ENCODE measurements at places on chromosomes 12 and 14.

DNA sequence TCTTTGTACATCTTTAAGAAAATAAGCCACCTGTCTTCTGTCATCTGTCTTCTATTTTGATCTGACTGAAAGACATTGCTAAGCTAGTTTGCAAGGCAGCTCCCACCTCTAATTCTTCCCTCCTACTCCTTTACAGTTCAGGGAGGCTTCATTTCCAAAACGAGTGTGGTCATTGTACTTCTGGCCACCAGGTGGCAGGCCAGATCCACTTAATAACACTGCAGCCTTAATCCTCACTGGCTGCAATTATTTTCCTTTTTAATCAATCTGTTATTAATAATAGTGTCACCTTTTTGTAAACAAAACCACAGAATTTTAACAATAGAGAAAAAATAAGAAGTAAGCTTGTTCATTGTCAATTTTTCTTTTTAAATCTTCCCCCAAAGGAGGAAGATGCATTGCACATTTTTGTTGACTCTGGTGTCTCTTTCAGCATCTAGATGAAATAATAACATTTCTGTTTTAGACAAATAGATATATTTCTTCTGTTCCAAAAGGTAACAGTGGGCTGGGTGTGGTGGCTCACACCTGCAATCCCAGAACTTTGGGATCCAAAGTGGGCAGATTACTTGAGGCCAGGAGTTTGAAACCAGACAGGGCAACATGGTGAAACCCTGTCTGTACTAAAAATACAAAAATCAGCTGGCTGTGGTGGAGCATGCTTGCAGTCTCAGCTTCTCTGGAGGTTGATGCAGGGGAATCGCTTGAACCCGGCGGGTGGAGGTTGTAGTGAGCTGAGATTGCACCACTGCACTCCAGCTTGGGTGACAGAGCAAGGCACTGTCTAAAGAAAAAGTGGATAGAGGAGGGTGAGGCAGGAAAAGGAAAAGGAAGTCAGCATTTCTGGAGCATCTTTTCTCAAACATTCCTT lies 23.3 kb downstream of the GABARAPL1 start:
- no peak for DNase-seq

DNA sequence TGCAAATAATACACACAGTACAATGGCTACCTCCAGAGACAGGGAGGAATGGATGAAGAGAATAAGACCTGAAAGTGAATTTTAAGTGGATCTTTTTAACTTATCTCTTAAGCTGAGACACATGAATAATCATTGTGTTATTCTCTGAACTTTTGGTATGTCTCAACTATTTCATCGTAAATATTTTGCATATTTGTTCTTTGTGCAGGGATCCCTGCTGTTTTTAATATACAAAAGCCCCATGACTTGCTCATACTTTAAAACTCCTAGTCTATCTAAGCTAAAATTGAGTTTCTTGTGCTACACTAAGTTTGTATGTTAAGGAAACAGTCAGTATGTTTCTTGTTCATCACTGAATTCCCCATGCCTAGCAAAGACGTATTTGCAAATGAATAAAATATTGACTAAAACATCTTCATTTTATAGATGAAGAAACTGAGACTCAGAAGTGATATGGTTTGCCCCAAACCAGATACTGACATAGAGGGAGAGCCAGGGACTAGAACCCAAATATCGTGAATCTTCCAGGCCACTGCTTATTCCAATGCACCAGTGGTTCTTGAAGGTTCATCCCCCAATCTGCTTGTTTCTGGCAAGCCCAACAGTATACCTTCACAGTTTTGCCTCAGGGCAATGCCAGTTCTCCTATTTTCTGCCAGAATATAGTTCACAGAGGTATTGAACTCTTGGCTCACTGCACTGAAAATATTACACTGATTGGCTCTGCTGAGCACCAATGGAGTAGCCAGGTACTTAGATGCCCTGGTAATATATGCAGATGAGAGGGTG lies 356.9 kb downstream of the MED13L start:
- DNase-seq, result no peak

- DNase-seq, result no peak
Measured at GRCh38 chr12:105352940-105353635, 22.6 kb downstream of the C12orf75 start.

DNA sequence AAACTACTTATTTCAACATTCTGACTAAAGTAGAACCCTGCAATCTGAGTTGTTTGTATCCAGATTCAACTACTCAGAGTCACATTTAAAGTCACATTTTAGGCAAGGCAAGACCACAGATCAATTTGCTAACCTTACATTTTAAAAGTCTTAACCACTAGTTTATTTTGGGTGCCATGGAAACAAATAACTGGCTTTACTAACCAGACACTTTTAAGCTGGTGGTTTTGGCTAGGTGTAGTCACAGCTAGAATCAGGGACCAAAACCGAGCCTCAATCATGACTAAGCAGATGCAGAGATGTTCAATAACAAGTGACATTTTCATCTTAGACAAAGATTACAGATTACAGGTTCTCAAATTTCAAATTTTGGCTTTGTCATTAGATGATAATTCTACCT lies 115.3 kb downstream of the PDE6H start:
- DNase-seq, result no peak

DNA sequence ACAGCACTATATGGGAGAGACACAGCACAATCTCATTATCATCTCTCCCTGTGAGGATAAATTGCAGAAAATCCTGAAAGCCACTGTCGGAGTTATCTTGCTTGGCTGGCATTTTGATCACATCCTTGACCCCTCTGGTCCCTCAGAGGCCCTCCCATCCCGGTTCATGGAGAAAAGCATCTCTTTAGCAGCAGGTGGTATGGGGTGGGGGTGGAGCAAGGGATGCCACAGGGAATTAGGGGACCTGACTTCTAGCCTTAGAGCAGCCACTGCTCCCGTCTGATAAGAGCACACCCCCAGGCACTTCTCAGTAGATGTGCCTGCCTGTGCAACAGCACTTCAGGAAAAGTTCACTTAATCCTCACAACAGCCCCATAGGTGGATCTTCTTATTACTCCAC lies 38.6 kb downstream of the GRIN2B start:
- no peak for DNase-seq

DNA sequence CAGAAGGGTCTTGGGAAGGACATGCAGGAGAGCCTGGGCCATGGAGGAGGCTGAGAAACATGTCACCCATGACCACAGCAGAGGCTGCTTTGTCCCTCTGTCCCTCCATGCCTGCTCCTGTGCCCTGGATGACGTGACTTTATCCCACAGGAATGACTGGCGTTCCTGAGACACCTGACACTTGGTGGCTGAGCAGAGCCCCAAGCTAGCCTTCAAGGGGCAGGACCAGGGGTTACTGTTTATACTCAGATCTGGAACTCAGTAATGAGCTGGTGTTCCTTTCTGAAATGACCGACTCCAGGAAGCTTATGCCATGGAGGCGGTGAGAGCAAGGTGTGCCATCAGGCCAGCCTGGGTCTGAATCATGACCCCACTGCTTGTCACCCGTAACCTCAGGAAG lies 44.2 kb downstream of the ZFP36L1 start:
- DNase-seq, result no peak

Data from stimulated activated CD4-positive, alpha-beta T cell treated with anti-CD3 and anti-CD28 coated beads, Interleukin-1b, Interleukin-23, amount 100 ng/mL, for 1 hour (primary cell).